ENCODE measurements at places on chromosomes 6 and 20. TPM values are rescaled to one million over a fixed set of nuclear protein-coding genes. Genes with fewer than 3 reads are reported as not detected.
A peak's percentile ranks its signal among the peaks of the same experiment; 100 is the strongest.

DNA sequence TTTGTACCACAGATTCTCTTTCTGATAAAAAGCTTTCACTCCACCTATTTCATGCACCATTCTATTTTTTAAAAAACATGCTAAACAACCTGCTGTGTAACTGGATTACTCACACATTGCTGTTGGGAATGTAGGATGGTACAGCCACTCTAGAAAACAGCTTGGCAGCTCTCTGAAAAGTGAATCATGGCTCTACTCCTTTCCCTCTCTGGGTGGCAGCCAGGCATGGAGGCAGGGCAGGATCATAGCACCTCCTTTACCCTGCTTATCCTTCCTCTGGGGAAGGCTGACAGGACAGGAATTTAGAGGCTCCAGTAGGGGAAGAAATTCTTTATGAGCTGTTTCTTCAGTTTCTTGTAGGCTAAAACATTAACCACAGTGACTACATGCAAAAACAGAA is 6.7 kb upstream of the VNN2 start:
- peak; percentile 4 for DNase-seq

DNA sequence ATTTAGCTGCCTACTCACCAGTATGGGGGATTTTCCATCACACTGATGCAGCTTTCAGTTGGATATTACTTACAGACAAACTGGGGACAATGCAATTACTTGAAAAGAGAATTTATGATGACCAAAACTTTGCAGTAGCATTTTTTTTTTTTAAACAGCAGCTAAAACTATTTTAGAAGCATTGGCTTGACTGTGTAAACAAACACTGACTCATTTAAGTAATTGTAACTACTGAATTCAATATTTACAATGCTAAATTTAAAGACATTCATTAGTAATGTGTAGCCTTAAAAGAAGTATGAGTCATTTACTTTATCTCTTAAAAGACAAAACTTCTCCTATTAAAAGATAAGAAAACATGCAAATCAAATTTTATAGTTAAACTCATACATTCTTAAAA is 295.9 kb upstream of the FERMT1 start:
- DNase-seq, result no peak

DNA sequence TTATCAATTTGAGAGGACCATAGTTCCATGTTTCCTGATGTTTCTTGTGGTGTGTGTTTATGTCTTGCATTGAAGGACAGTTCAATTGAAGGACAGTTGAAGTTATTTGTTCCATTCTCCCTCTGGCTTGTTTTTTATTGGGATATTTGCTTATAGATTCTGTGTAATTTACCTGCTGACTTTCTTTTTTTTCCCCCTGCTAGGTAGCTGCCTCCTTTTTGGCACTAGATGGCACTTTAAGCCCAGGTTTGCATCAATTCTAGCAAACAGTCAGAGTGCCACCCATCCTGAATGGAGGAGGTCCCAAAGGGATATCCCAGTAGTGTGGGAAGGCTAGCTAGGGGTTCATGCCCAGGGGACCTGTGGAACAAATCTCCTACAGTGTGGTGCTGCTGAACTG is 78.1 kb downstream of the CFAP61 start:
- peak; percentile 18 for DNase-seq

DNA sequence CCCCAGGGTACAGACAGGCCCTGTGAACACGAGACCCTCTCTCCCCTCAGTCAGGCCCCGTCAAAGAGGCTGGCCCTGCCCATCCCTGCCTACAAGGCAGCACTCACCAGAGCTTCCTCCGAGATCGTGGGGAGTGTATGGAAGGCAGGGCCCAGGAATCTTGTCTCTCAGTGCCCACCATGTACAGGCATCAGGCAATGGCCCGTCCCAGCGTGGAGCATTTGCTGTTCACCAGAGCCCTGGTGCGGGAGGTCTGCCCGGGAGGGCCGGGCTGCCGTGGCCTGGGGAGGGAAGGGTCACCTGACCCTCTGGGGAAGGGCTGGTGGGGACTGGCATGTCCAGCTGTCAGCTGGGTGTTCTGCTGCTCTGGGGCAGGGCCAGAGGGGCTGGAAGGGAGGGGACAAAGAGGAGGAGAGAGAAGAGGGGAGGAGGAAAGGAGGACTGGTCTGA is at the start of gene IP6K3:
Gene IP6K3, minus strand, starts transcription at position 255 of the 450 bp plus-strand sequence. CDS start 11,429 bp downstream, outside the sequence.
- no peak for DNase-seq

DNA sequence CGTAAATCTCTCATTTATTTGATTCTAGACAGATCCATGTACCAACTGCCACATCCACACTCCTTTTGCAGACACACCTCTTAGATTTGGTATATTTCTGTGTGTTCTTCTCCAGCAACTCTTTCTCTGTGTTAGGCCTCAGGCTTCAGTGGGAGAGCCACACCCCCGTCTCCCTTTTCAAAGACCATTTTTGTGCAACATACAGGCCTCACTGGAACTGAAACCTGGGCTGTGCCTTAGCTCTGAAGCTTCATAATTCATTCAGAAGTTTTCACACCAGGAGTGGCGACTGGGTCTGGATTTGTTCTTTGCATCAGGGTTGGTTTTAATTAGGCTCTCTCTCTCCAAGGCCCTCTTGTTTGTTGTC is 170.2 kb downstream of the THBS2 start:
- DNase-seq, result no peak

- DNase-seq, result no peak
Observed at GRCh38 chr6:116017546-116018295, 43.0 kb downstream of the FRK start.

DNA sequence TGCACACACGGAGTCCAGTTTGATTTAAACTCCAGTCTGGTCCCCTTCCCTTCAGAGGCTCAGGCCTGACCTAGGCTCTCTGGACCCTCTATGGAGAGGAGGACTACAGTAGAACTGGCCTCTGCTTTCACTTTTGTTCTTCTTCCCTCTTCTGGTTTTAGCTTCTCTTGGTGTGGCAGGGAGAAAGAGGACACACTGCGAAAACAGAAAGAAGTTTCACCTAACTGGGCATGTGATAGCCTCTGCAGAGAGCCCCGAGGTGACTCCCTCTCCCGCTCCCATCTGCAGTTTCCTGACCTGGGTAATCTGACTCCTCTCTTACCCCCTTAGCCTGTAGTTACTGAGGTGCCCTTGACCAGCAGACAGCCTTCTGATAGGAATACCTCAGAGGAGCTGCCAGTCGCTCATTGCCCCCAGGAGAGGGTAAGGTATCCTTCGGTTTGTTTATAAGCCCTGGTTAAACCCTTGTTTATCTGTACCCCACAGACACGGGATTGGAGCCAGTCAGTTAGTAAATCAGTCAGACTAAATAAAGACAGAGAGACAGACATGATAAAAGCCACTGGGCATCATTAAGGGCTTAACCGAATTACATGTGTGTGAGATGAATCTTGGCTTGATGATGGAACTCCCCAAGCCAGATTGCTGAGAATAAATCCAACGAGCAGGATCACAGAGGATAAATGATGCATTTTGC is 12.0 kb upstream of the DTNBP1 start:
- no peak for DNase-seq

DNA sequence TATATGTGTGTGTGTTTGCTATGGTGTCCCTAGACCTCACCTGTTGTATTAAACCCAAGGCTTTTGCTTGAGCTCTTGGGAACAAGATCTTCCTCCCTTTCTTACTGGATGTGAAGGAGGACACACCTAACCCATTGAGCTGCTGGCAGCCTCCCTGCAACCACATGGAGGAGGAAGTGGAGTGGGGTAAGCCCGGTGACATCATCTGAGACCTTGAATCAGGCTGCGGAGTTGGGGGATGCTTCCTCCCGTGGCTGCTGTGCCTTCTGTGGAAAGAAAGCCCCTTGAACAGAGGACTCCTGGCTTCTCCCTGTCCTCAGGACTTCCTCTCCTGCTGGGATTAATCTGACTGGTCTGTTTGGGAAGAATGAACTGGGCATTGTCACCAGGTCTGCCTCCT is 3.3 kb downstream of the CST11 start:
- DNase-seq, result no peak

- DNase-seq, result no peak
Observed at GRCh38 chr6:48985025-48985424, 478.0 kb downstream of the MMUT start.

- DNase-seq, result no peak
Observed at GRCh38 chr20:9114709-9115108, 45.8 kb downstream of the PLCB4 start.

- DNase-seq, result no peak
Observed at GRCh38 chr6:4145083-4145482, 9.7 kb upstream of the ECI2 start.

- DNase-seq, result no peak
Observed at GRCh38 chr6:104483225-104483834, 376.4 kb downstream of the HACE1 start.

- DNase-seq, result no peak
Observed at GRCh38 chr6:134624781-134625180, 306.9 kb upstream of the SGK1 start.

- DNase-seq, result no peak
Observed at GRCh38 chr6:144898052-144898689, 613.0 kb downstream of the UTRN start.

DNA sequence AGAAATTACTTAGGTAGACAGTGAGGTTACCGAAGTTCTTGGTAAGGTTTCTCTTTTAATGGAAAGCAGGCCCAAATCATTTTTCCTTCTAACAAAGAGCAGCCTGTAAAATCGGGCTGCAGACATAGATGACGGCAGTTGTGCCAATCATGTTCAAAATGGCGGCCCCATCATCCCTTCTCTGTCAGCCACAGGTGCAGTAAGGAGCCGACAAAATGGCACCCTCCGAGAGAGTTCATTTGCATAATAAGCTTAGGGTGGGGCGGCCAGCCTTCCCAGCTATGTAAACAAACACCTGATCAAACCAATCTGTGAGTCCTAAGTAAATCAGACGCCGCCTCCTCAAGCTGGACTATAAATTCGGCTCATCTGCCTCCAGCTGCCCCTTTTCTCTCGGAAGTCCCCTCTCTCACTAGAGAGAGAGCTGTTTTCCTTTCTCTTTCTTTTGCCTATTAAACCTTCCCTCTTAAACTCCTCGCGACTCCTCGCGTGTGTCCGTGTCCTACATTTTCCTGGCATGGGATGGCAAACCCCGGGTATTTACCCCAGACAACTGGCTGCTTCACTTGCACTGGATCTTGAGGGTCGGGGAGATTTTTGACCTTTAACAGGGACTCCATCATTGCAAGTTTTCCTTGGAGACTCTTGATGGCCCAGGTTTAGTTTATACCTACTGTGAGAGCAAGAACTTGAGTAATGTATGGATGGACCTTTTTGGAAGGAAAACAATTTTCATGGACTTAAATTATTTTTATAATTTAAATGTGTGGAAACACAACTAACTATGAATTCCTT is 8.9 kb upstream of the DDR1 start:
- no peak for DNase-seq

- DNase-seq, result no peak
Observed at GRCh38 chr6:7260291-7261031, 52.5 kb downstream of the SSR1 start.

GRCh38 chr6:119647309-119647708 is 297.7 kb upstream of the MAN1A1 start:
- DNase-seq, result no peak

GRCh38 chr20:17662333-17663039 is 19.6 kb downstream of the RRBP1 start:
- DNase-seq, result no peak

GRCh38 chr6:158369241-158369640 is 57.0 kb downstream of the TULP4 start:
- DNase-seq, result no peak

TSHZ2 gene
- 4.0 TPM for total RNA-seq

PPP1R14C gene
- total RNA-seq, result not detected

RHAG gene
- total RNA-seq, result not detected

OXT gene
- total RNA-seq, result not detected

BACH2 gene
- 2.8 TPM for total RNA-seq

FNDC1 gene
- not detected for total RNA-seq
